ENCODE measurements at places on chromosomes 6 and 20.

DNA sequence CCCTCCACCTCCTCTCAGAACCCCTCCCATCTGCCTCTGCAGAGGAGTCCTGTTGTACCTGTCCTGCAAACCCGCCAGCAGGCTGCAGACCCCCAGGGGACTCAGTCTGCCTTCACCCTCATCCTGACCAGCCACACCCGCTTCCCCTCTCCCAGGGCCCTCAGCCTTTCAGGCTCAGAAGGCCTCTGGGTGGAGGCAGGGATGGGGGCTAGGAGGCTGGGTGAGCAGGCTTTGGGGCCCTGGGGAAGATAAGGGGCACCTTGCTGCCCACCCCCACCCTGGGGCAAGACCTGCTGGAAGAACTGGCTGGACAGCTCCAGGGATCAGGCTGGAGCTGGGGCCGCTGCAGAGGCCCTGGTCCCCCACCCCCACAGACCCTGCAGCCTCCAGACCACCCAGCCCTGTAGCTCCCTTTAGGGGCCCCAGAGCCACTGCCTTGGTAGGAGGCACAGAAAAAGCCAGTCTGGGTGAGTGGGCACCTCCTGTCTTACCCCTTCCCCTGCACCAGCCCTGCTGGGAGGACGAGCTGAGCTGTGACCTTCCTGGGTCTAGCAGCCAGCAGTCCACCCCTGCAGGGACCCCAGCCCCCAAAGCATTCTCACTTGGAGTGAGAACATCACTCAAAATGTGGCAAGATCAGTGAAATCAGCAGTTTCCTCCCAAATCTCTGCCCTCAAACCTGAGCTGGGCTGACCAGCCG, 5.2 kb downstream of the TEAD3 start:
- DNase-seq, result no peak

DNA sequence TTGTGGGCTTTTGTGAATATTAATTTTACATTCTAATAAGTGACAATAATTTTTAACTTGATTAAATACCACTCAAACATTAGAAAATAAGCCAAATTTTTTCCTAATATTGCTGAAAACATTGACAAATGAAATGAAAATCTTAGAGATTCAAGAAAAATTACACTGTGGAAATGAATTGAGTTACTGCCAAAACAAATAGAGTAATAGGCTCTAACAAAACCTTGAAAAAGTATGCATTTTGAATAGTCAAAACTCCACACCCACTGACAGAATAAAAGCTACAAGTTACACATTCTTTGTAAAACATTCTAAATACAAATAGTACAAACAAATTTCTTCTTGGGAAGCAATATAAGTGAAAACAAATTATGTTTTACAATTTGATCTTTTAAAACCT, 5.9 kb downstream of the TBX18 start:
- DNase-seq, result no peak

DNA sequence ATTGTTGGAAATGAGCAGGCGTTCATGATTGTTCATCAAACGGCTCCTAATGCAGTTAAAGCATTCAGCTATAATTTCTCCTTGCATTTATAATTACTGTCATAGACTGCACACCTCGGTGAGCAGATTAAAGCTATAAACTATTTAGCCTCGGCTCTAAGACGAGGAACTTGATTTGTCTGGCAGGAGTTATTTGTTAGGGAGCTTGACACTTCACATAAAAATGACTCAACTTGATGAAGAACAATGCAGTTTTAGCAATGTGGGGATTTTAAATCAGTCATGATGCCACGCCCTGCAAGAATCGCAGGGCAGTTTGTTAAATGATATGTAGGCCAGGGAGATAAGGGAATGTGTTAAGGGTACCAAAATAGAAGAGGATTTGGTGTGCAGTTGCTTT, 290.2 kb downstream of the TSHZ2 start:
- DNase-seq, result no peak

- no peak for DNase-seq
Observed at GRCh38 chr6:55642366-55642765, 63.4 kb upstream of the HMGCLL1 start.

GRCh38 chr6:14964556-14965270, 281.2 kb upstream of the JARID2 start:
- DNase-seq, result no peak

DNA sequence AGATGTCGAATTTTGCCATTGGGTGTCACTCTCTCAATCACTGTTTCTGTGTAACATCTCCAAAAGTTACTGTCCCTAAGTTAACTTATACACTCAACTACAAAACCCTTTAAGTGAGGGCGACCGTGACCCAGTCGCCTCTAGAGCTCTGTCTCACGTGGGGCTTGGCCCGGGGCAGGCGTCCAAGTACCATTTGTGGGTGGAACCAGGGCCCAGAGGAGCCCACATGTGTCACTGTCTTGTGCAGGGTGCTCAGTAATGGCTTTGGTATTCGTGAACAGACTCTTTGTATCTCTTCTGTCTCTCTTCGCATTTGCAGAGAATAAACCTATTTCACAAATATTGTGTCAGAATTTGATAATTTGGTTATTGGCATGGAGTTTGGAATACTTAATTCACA, 109.9 kb upstream of the THBS2 start:
- no peak for DNase-seq

GRCh38 chr6:152316024-152316423, 321.1 kb downstream of the SYNE1 start:
- no peak for DNase-seq

GRCh38 chr6:158157064-158157764, 10.8 kb downstream of the SERAC1 start:
- no peak for DNase-seq

- DNase-seq, result no peak
Observed at GRCh38 chr6:38637756-38638155, 2.0 kb downstream of the BTBD9 start.

DNA sequence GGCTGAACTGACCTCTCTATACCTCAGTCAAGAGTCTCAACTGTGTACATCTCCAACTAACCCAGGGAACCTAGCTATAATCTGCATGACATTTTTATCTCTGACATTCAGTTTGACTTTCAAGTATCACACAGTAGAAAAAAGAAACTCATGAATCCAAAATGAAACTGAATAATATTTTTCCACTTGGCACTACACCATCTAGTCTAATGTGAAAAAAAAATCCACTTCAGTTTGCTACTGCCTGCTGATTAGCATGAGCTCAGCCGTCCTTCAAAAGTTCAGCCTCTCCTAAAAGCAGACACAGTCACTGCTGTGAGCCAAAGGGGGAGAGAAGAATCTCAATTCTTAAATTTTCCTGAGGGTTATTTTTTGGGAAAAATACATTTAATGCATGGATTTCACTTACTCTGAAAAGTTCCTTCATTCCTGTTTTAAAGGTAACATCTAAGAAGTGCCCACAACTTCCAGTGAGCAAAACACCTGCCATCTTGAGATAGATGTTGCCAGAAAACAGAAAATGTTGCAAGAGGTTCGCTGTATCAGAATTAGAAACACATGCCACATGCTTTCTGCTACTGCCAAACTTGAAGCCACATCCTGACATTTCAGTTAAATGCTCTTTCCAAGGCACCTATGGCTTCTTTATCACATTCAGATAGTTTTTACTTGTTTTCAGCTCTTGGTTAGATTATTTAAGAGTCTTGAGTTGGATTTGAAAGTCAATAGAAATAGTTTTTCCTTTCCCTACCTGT, 95.4 kb downstream of the MKKS start:
- DNase-seq, result no peak

DNA sequence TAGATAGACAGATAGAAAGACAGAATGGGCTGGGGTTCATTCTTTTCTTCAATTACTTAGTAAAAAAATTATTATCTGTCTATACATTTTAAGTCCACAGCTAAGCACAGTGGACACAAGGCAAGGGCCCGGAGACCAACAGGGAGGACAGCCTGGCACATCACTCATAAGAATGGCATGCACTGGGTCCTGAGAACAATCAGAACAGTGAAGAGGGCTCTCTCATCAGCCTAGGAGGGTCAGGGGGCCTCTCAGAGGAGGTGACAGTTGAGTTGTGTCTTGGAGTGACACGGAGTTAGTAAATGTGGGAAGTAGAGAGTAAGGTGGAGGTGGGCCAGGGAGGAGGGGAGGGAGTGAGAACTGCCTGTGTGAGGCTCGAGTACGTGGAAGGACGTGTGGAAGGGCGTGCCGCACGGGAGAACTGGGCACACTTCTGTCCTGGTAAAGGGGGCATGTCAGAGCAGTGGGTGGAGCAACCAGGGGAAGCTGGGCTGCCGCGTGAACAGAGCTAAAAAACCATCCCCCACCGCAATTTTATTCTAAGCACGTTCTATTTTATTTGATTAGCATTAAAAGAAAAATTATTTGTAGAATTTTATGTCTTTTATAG, 45.1 kb upstream of the DSP start:
- DNase-seq, result no peak

DNA sequence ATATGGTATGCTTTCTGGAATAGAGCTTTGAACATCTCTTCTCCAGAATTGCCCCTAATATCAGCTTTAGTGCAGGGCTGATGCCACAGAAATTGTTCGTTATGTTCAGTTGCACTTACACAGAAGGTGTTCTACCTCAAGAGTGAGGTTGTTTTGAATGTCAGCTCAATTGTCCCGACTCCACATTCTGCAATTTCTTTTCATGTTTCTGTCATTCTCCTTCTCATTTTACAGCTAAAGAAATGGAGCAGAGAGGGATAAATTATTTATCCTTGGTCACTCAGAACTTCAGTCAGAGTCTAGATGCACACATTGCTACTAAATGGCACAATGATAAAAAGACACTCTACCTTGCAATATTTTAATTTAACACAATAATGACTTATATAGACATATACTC, 137.0 kb upstream of the CCN2 start:
- no peak for DNase-seq

GRCh38 chr6:81694207-81694606, 58.3 kb downstream of the TENT5A start:
- DNase-seq, result no peak

DNA sequence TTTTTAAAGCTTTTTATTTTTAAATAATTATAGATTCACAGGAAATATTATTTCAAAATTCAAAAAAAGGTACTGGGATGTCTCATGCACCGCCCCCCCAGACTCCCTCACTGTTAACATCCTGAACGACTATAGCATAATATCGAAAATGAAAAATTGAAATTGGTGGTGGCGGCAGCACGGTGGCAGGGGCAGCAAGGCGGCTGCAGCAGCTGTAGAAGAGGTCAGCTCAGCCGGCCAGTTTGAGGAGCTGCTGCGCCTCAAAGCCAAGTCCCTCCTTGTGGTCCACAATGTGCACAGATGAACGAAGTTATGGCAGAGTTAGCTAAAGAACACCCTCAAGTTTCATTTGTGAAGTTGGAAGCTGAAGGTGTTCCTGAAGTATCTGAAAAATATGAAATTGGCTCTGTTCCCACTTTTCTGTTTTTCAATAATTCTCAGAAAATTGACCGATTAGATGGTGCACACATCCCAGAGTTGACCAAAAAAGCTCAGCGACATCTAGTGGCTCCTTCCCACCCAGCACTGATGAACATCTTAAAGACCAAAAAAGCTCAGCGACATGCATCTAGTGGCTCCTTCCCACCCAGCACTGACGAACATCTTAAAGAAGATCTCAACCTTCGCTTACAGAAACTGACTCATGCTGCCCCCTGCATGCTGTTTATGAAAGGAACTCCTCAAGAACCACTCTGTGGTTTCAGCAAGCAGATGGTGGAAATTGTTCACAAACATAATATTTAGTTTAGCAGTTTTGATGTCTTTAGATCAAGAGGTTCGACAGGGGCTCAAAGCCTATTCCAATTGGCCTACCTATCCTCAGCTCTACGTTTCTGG, 100.8 kb downstream of the FAM217A start:
- no peak for DNase-seq

GRCh38 chr6:132687306-132687705, 26.5 kb downstream of the VNN1 start:
- DNase-seq, result no peak

- no peak for DNase-seq
Observed at GRCh38 chr20:48184229-48184628, 398.9 kb upstream of the SULF2 start.

- no peak for DNase-seq
Observed at GRCh38 chr20:45181639-45182038, 6.9 kb downstream of the PI3 start.

- DNase-seq, result no peak
Observed at GRCh38 chr20:49748525-49748838, 34.8 kb upstream of the B4GALT5 start.

DNA sequence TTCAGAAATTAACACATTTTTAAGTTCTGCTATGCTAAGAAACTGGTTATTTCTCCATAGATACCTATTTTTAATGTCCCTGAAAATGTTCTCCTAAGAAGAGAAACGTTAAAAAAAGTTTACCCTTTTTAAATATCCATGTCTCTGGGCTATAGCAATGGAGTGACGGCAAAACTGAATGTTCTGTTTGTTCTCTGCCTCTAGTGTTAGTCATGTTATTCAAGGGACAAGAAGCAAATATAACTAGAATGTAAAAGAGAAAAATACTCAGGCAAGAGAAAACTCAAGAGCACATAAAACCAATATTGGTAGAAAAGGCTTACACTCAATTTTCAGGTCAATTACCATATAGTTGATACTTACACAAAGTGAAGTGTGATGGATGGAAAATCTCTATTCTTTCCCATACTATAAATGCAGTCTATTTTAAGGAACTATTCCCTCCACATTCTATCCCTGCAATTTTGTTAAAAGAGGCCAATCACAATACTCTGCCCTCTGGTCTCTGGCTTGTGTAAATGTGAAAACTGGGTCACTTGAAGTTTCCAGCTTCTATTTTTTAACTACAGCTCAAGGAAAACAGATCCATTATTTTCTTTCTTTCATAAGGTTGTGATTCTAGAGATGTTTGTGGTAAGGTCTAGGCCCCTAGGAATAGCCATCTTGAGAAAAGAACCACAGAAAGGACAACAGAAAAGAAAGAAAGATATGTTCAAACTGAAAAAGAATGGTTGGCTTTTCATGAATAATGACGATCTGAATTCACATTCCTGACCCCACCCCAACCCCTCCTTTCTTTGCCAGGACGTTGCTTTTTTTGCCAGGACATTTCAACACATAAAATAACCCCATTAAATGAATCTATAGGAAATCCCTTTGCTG, 200.3 kb upstream of the FAM83B start:
- DNase-seq, result no peak

- DNase-seq, result peak; percentile 69
Observed at GRCh38 chr6:7238900-7239589, 74.0 kb downstream of the SSR1 start.

DNA sequence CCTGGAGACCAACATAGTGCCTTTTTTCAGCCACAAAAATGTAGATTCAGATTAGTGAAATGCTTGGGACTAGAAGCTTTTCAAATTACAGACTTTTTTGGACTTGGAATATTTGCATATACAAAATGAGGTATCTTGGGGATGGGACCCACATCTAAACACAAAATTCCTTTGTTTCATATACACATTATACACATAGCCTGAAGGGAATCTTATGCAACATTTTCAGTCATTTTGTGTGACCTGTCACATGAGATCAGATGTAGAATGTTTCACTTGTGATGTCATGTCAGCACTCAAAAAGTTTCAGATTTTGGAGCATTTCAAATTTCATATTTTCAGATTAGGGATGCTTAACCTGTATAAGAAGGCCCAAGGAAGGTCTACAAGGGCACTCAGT, 44.5 kb upstream of the ALDH8A1 start:
- no peak for DNase-seq

DNA sequence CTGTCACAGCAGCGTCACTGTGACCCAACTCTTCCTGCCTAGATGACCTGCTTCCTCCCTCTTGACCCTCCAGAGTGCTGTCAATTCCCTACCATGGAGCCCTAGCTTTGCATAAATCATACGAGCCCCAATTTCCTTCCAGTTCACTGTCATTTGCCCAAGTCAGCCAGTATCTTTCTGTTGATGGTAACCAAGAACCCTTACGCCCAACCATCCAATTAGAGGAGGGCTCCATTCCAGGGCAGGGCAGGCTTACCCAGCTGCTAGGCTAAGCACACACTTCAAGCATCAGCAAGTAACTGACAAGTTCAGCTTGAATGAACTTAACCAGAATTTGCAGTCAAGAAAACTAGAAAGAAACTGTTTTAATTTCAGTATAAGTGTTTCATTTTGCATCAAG, 25.7 kb downstream of the WFDC3 start:
- DNase-seq, result no peak

All from naive thymus-derived CD8-positive, alpha-beta T cell (primary cell).